Fibroblast of skin of right quadriceps (primary cell): ENCODE measurements at places on chromosomes 2 and 18.
A peak's percentile ranks its signal among the peaks of the same experiment; 100 is the strongest.

DNA sequence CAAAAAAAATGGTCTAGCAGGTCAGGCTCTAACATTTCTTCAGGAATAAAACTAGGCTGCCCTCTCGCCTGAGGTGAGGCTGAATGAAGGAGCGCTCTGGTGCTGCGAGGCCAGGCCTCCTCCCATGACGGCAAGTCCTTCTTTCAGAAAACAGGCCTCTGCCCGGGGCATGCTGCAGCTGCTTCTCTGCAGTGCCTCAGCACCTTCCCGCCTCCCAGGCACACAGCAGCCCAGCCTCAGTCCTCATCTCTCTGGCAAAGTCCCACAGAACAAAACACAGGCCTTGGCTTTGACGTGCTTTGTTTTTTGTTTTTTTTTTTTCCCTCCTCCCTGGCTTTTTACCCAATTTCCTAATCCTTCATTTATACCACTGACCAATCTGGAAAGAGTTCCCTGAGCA is 74.8 kb downstream of the BCL11A start:
- DNase-seq = no peak

GRCh38 chr2:44358503-44358902 is 2.8 kb downstream of the PREPL start:
- peak; percentile 34 for DNase-seq

- DNase-seq = no peak
These were observed 221.5 kb downstream of the SH3RF3 start for GRCh38 chr2:109350526-109350925.

- DNase-seq = no peak
These were observed 26.3 kb upstream of the SH3RF3 start for GRCh38 chr2:109102588-109103233.

DNA sequence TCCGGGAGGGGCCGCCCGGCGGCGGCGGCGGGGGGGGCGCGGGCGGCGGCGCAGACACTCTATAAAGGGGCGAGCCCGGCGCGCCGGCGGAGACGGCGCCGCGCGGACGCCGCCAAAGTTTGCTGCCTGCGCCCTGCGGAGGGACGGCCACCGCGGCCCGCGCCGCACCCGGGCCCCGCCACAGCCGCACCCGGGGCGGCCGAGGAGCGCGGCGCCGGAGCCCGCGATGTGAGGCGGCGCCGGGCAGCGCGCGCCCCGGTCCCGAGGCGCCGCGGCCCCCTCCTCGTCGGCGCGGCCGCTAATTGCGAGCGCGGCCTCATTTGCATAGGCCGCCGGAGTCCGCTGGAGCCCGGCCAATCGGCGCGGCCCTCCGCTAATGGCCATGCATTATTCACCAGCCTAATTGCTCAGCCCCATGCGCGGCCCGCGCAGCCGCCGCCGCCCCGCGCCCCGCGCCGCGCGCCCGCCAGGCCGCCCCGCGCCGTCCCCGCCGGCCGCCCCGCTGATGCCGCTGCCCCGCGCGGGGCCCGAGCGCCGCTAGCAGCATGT is at the start of gene SALL3:
Gene SALL3 (plus strand): TSS at position 89 of the 549 bp plus-strand sequence. CDS start 457 bp downstream, at position 546.
- DNase-seq = no peak

- DNase-seq = peak; percentile 77
These were observed 209.1 kb upstream of the REV1 start for GRCh38 chr2:99698896-99699295.

DNA sequence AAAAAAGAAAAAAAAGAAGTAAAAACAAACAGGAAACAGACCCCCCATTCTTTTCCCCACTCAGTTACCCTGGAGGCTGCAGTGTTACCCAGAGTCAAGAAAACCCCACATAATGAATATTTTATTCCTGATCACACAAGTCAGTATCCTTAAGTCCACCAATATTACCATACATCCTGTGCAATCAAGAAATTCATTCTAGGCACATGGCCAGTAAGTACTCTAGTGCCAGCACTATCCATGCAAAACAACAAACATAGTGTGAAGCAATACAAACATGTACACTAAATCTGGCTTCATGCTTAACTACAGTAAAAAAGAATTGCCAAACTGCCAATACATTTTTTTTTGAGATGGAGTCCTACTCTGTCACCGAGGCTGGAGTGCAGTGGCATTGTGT is 111.6 kb downstream of the FAM168B start:
- DNase-seq = no peak

GRCh38 chr2:159793326-159793725 is 4.7 kb downstream of the CD302 start:
- no peak for DNase-seq
